Effector memory CD8-positive, alpha-beta T cell (primary cell): ENCODE measurements at places on chromosomes 3 and 15.

DNA sequence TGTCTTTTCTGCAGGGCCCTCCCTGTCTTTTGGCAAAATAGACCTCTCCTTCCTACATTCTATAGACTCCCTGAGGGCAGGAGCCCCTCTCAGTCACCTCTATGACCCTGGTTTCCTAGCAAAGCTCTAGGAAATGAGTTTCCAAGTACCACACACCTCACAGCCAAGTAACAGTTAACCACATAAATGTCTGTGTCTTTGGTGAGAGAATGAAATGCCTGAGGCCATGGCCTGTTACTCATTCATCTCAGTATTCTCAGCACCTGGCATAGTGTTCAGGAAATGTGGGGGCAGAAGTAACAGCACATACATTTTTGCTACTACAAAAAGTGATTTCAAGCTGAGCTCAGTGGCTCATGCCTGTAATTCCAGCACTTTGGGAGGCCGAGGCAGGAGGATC lies 21.0 kb downstream of the RFT1 start:
- DNase-seq, result no peak

DNA sequence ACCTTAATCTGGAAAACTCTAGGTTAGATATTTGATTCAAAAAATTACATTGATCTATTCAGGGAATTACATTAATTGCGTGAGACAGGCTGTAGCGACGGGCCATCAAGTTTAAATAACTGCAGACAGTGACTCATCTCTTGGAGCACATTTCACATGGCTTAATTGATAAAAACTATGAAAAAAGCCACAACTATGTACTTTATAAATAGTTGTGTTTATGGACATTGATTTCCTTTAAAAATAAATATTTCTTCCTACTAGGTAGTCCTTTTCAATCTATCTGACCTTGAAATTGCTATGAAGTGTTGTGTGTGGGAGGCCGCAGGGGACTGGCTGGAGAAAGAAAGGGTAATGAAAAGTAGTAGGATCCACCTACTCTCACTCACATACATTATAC lies 157.8 kb downstream of the IL1RAP start:
- DNase-seq, result no peak

DNA sequence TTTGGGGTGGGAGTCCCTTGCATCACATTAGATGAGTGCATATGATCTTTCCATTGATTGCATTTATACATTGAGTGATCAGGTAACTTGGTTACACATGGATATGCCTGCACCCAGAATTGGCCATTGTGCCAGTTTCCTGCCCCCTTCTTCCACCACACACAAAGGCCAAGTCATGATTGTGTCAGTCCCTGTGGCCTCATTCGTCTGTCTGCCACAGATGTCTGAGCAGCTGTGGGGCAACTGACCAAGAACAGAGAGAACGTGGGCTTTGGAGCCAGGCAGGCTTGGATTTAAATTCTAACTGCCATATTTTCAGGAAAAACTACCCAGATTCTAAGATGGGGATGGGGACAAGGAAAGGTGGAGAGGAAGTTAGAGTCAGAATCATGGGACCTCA lies 27.0 kb downstream of the CCNL1 start:
- DNase-seq, result no peak

DNA sequence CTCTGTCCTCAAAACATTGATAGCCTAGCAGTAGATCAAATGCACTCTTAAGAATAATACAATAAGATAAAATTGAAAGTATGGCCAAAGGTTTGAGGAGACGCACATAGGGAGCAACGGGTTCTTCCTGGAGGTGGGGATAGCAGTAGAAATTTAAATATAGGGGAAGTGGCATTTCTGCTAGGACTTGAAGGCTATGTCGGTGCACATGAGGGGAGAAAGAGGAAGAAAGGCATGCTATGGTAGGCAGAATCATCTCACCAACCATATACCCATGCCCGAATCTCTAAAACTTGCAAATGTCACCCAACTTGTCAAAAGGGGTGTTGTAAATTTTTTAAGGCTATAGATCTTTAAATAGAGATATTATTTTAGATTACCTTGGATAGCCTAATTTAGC lies 735.1 kb upstream of the LMCD1 start:
- no peak for DNase-seq

GRCh38 chr15:60555291-60555690 lies 76.3 kb upstream of the ICE2 start:
- no peak for DNase-seq

GRCh38 chr15:78301828-78302227 lies 2.4 kb upstream of the SKIC8 start:
- DNase-seq, result no peak
